ENCODE measurements at places on chromosomes 13 and 19.

GRCh38 chr13:107730813-107731212 lies 484.5 kb downstream of the LIG4 start:
- DNase-seq = no peak

DNA sequence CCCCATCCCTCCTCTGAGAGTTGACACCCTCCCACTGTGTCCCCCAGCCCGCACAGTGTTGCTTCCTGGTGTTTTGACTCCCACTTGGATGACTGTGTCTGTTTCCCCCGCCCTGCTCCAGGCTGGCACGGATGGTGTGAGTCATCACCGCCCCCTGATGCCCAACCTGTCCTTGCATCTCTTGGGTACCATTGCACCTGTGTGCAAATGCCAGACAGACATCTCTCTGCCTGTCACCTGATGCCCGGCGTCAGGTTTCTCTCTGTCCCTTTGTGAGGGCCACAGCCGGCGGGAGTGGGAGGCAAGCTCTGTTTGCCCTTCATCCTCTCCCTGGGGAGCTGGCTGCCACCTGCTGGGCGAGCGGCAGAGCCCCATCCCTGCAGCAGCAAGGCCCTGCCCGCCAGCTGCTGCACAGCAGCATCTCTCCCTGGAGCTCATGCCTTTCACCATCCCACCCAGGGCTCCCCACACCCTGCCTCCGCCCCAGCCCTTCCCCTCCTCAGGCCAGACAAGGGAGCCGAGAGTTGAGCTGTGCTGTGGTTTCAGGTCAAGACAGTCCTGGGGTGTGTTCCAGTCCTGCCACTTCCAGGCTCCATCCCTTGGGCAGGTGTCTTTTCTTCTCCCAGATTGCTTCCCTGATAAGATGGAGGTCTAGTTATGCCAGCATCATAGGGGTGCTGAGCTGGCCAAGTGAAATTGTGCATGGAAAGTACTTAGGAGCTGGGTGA lies 29.7 kb downstream of the NKPD1 start:
- DNase-seq = no peak

- no peak for DNase-seq
These were observed 104.9 kb downstream of the CACNA1A start for GRCh38 chr19:13401388-13401787.

DNA sequence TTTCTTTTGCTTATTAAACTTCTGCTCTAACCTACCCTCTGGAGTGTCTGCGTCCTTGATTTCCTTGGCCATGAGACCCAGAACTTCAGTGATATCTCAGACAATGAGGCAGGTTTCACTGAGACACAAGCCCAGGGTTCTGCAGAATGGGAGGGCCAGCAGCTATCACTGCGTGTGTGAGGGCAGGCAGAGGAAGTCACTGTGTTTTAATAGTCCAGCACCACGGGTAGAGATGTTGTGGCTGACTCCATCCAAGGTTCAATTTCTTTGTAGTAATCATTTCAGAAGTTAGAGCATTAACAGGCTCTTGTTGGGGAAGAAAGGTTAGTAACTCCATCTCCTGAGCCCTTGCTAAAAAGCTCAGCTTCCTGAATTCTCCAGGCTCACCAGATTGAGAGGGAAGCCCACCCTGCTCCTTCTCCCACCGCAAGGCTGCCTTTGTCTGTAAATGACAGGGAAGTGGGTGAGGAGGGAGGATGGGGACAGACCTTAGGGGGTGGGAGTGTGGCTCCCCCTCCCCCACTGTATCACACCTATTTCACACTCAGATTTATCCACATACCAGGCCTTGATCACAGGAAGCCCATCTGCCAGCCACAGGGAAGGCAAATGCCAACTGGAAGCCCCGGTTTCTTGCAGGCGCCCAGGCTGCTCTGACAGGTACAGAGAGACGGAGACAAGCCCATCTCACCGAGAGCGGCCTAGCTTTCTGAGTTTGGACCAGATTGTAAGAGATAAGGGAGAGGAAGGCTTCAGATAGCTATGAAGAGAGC lies 2.1 kb downstream of the C19orf12 start:
- no peak for DNase-seq

- DNase-seq = no peak
These were observed 6.6 kb downstream of the ANKRD10 start for GRCh38 chr13:110907951-110908898.

DNA sequence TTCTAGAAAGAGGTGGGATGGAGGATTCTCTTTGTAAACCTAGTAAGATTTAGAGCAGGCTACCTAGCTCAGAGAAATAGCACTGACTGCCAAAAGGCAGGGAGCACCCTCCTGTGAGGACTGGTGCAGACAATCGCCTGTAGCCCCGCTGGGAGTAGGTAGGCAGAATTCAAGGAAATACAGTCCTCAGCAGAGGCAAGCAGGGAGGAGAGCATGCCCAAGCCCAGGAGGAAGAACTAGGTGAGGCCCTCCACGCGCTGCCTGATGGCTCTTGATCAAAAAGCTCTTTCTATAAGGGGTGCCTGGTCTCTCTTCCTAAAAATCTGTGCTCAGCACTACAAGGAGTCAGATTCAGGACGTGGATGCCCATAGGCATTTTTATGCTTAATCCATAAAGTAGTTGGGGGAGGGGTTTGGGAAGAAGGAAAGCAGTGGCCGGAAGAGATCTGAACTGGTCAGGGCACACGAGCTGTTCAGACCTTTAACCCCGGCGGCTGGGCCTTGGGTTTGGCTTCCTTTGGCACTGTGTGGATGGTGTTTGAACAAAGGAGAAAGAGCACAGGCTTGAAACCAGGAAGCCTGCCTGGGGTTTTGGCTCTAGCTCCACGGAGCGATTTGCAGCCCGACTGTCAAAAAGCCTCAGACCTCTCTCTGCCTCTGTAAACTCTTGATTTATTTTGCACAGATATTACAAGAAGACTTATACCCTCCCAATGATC lies 320.6 kb downstream of the FOXO1 start:
- no peak for DNase-seq

DNA sequence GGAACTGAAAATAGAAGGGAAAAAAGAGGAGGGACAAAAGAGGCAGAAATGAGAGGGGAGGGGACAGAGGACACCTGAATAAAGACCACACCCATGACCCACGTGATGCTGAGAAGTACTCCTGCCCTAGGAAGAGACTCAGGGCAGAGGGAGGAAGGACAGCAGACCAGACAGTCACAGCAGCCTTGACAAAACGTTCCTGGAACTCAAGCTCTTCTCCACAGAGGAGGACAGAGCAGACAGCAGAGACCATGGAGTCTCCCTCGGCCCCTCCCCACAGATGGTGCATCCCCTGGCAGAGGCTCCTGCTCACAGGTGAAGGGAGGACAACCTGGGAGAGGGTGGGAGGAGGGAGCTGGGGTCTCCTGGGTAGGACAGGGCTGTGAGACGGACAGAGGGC lies at the start of gene CEACAM5:
Gene CEACAM5 (plus strand): TSS at position 146 of the 400 bp plus-strand sequence. CDS start 106 bp downstream, at position 252.
- DNase-seq = no peak

DNA sequence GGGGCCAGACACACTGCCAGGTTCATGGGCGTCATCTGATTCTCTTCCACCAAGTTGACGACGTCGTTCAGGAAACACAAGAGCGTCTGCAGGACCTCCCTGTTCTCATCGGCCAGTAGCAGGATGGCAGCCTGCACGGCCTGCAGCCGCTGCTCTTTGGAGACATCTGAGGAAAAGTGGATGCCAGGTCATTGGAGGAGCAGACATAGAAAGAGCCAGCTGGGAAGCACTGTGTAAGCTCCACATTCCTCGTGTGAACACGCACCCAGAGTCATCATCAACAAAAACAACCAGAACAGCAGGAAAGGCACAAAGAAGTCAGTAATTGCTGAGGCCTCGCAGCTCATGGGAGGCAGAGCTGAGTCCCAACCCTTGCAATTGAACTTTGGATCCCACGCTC lies 96.5 kb downstream of the KL start:
- DNase-seq = no peak

DNA sequence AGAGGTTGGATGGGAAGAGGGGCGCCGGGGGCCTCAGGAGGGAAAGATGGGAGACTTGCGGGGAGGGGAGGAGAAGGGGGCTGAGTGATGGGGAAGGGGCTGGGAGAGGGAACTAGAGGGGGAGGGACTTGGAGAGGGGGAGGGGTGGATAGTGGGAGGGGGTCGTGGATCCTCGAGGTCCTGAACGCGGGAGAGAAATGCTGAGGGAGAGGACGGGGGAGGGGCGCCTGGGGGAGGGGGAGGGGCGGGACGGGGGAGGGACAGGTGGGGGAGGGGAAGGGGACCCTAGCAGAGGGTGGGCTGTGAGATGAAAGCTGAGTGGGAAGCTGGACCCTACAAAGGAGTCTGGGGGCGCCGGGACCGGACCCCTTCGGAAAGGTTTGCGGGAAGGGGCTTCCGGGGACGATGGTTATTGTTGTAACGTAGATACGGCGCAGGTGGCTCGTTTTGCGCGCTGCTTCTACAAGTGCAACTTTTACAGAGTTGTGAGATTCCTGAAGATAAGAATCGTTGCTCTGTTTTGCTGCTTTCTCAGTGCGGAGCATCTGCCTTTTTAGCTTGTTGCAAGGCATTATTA lies 418 bp downstream of the ZNF444 start:
- DNase-seq = peak; percentile 36

DNA sequence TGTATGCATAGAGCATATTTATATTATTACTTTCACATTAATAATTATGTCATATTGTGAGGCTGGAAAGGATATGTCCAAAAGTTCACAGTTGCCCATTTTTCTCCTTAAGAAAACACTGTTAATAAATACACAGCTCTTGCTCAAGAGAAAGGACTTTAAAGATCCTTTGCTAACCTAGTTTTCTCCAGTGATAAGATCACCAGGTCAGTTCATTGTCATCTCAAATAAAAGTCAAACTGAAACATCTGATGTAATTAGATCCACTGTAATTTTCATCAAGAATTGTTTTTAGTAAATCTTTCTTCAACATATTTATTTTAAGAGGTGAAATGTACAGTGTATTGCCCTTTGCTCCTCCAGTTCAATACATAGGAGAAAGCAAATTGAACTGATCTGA lies 82.8 kb upstream of the KLHL1 start:
- DNase-seq = no peak

DNA sequence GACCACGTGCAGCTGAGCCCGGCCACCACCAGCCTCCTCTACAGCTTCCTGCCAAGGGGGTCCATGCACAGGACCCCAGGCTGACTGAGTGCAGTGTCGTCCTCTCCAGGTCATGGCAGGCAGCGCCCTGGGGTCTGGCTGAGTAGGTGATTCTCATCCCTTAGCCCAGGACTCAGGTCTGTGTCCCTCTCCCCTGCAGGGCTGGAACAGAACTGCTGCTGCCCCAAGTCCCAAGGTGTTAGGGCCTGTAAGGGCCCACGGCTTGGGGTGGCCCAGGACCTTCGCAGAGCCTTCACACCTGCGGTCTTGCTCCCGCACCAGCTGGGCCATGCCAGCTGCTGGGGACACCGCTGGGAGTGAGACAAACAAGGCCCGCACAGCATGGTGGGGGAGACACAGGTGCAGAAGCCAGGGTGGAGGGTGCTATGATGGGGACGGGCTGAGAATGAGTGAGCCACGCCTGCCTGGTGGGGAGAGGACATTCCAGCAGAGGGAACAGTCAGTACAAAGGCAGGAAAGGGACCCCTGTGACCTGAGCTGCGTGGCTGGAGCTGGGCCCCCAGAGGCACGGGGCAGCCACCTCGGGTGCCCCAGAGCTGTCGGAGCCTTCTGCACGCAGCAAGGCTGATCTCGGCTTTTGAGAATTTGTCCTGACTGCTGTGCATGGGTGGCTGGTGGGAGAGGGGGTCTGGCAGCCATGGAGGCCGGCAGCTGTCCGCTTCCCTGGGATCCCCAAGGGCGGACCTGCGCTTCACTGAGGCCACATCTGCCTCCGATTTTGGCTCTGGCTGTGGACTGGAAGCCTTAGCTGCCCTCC lies 11.9 kb downstream of the PLEKHF1 start:
- no peak for DNase-seq

DNA sequence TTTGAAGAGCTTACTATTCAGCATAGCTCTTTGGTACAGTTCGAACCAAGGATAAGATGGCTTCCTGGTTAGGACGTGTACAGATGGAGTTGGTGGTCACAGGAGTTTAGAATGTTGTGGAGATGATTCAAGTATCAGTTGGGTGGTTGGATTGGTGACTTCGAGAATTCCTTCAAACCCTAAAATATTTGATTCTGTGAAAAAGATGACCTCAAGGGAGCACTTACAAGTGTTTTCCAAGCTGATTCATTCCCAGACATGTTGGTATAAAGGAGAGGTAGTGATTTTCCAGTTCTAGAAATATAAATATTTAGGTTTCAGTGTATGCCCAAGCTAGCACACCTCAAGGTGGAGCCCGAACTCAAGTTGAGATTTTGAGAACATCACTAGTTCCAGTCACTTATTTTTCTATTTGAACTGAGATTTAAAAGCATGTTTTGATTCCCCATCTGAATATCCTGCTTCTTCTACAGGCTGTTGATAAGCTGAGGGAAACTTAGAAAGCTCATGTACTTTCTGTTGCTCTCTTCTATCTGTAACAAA lies 306.1 kb downstream of the DCT start:
- no peak for DNase-seq

DNA sequence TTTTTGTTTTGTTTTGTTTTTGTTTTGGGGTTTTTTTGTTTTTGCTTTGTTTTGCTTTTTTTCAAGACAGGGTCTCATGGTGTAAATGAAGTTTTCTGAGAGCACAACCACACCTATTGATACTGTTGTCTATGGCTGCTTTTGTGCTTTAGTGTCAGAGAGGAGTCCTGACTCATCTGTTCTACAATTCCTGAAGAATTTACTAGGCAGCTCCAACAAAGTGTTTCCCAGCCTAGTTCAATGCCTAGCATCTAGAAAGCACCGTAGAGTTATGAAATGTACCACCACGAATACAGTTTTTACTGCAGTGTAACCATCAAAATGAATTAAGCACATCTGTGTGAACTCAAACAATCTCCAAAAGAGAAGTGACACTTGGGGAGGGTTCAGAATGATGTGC lies 21.2 kb downstream of the SAFB start:
- no peak for DNase-seq

GRCh38 chr13:92390217-92390616 lies 836.4 kb upstream of the GPC6 start:
- DNase-seq = no peak

GRCh38 chr13:94327318-94327717 lies 152.2 kb downstream of the DCT start:
- DNase-seq = peak; percentile 22

DNA sequence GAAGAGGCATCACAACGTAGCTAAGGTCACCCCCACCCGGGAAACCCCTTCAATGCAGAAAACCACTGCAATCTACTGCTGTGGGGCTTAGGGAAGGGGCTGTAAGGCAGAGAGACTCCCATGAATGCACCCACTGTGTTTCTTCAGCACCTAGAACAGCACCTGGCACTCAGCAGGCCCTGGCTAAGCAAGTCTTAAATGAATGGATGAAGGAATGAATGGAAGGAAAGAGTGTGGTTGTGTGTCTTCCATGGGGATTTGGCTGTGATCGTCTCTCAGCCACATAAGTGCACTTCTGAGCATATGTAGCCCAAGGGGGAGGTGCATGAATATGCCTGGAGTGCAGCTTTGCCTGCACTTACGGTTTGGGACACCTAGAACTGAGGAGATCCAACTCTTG lies 2.9 kb downstream of the CCDC159 start:
- no peak for DNase-seq

- no peak for DNase-seq
These were observed 206.1 kb downstream of the SUCLA2 start for GRCh38 chr13:47794963-47795362.

DNA sequence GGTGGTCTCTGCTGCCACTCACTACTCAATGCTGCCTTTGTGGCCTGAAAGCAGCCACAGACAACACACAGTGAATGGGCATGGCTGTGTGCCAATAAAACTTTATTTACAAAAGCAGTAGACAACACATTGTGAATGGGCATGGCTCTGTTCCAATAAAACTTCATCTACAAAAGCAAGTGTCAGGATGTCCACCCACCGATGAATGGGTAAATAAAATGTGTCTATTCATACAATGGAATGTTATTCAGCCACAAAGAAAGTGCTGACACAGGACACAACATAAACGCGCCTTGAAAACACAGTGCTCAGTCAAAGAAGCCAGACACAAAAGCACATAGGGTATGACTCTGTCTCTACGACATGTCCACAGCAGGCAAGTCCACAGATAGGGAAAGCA lies 20.1 kb downstream of the ZSCAN5A start:
- no peak for DNase-seq

All from activated CD4-positive, alpha-beta memory T cell treated with anti-CD3 and anti-CD28 coated beads, Interleukin-2, amount 10 ng/mL, durations not matched to agents 7 days and 5 days (primary cell).